EL (cell line): ENCODE measurements at places on chromosomes 13 and 19.

DNA sequence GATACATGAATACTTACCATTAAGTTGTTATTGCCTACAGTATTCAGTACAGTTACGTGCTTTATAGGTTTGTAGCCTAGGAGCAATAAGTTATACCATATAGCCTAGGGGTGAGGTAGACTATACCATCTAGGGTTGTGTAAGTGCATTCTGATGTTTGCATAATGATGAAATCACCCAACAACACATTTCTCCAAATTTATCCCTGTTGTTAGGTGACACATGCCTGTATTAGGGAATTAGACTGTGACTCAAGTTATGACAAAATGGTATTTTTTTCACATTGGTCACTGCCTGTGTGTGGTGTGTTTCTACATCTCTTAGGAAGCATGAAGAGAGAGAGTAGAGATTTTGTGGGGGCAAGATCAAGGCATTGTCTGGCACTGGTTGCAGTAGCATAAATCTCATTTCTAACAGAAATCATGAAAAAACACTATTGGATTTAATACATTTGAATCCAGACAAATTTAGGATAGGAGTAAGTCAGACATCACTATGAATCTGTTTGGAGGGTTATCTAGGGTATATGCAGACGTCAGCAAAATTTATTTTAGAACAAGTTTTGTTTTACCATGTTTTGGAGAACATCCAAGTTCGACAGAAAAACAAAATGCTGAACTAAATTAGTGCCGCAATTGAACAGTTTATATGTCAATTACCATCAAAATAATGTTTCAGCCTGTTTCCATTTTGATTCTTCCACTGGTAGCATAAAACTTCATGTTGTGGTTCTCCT lies 332.1 kb downstream of the LMO7 start:
- peak; percentile 16 for DNase-seq

GRCh38 chr13:72983085-72983768 lies 75.6 kb upstream of the KLF5 start:
- peak; percentile 77 for DNase-seq

- peak; percentile 44 for DNase-seq
Measured at GRCh38 chr13:98998831-98999638, 21.2 kb upstream of the DOCK9 start.

- DNase-seq, result peak; percentile 76
Measured at GRCh38 chr13:99124794-99125316, 75.8 kb upstream of the UBAC2 start.

GRCh38 chr19:5782322-5782721 lies 2.2 kb downstream of the PRR22 start:
- no peak for DNase-seq

DNA sequence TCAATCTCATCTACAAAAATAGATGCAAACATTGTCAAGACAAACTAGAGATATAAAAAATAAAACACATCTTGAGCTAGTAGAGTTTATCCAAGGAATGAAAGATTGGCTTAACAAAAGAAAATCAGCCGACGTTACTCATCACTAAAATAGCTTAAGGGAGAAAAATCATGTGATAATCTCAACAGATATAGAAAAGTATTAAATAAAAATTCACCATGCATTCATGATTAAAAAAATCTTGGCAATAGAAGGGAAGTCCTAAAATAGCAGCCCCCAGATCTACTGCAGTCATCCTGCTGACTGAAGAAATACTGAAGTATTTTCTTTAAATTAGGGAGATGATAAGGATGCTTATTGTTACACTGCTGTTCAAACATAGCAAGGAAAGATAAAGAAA lies 12.6 kb upstream of the DCLK1 start:
- DNase-seq, result no peak

DNA sequence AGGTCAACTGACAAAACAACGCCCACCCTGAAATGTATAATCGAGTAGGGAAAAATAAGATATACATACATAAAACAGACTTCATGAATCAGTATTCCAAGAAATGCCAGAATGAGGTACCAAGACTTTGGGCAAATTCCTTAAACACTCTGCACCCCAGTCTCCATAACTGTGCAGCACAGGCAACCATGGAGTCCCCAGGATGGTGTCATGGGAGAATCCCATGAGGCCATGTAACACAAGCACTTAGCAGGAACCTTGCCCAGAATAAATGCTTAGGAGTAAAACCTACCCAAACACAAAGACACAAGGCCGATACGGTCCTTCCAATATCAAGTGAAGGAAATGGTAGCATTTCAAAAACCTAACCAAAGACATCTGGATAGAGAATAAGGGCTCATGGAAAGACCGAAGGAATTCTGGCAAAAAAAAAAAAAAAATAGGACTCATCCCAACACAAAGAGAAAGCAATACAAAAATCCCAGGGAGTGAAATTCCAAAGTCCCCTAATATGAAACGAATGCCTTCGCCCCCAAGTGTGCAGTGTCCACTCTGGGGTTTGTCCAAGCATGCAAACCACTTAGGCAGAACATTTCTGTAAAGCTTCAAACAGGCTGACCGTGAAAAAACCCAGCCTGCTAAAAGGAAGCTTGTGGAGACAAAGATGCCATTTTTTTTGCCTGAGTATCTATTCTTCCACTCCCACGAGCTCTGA lies 11.1 kb downstream of the ZC3H4 start:
- DNase-seq, result no peak

DNA sequence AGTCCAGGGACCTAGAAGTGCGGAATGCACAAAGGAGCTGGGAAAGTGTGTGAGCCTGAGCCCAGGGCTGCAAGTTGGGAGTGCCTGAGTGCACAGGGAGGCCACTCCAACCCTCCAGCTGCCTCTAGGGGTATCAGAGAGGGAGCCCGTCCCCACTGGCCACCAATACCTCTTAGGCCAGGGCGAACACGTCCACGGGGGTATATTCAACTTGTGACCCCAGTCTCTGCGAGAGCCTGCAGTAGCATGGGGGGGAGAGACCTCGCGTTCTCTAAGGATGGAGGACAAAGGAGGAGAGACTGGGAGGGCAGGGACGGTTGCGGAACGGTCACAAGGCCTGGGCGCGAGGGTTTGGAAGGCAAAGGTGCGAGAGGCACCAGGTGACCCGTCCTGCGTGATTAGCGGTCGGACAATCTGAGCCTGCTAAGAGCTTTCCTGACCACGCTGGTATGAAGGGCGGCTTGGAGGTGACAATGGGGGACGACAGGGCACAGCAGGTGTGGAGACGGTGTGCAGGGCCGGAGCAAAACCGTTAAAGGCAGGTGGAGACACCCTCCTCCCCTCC lies 676 bp downstream of the CD320 start:
- DNase-seq, result no peak

- DNase-seq, result no peak
Measured at GRCh38 chr19:6470173-6470572, 6.1 kb downstream of the CRB3 start.

DNA sequence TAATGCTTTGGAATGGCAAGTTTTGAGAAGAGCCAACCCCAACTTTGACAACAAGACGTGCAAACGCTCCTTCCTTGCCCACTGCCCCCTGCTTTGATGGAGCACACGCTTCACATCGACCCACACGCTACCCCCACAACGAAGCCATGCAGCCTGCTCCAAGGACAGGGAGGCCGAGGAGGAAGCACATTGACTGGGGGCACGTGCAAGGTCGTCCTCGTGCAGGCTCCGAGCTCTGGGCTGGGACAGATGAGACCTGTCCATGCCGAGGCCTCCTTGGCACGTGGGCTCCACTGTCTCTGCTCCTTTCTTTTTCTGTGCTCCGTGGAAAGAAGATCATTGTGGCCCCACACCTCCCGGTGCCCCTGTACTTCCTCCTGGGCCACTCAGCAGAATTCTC lies 309.0 kb downstream of the TEX29 start:
- no peak for DNase-seq

GRCh38 chr19:16957855-16958254 lies 68.8 kb downstream of the CPAMD8 start:
- DNase-seq, result no peak

DNA sequence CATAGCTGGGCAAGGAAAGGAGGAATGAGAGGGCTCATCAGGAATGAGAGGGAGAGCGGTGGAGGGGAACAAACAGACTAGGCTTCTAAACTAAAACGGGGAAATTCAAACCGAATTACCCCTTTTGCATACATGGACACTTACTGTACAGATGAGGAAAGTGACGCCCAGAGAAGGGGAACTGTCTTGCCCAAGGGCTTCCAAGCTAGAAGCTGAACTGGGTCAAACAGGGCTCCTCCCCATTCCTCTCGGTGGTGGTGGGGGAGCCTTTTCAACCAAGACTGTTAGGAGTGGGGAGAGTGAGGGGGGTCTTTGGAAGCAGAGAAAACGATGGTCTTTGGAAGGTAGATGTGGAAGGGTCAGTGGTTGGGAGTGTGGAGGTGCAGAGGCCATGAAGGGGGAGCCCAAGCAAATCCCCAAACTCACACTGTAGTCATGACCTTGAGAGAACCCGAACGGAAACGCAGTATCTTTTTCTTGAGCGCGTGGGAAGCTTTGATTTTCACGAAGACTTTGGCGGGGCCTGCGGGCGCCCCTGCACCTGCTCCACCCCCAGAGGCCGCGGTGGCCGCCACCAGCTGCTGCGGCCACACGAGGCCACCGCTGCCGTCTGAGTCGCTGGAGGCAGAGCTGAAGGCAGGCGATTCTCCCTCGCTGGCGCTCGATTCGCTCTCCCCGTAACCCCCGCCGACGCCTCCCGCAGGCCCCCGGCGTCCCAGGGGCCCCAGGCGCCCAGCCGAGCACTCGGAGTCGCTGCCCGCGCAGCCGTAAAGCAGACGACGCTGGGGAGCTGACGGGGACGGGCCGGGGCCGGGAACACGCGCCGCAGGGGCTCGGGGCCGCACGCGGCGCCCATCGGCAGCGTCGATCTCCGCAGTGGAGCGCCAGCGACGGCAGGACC lies 12.3 kb upstream of the GNG8 start:
- no peak for DNase-seq

DNA sequence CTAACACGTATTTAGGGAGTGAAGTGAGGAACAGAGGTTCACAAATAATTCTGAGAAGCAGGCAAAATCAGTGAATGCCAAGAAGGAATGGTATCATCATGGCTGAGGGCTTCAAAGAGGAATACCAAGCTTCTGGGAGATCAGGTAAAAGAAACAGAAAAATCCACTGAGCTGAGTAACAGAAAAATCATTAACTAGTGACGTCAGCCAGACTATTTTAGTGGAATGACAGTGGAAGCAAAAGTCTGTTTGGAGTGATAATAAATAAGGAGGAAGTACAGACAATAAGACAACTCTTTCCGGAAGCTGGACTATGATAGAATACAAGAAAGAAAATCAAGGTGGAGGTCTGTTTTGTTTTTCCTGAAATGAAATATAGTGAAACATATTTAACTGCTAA lies 83.5 kb downstream of the SACS start:
- no peak for DNase-seq

DNA sequence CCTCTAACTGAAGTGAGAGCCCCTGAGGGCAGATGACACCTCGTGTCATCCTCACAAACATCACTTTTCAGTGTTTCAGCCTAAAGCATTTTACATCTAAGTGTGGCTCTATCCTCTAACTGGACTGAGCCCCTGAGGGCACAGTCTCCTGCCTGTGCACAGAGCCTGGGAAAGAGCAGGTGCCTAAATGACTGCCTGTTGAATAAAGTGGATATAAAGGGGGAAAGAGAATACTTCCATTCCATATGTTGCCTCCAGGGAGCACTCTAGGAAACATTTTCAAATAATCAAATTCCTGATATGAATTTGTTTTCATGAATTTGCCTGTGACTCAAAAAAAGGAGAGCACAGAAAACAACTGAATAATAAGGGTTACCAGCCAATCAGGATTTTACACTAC lies 32.2 kb downstream of the CNMD start:
- DNase-seq, result no peak

DNA sequence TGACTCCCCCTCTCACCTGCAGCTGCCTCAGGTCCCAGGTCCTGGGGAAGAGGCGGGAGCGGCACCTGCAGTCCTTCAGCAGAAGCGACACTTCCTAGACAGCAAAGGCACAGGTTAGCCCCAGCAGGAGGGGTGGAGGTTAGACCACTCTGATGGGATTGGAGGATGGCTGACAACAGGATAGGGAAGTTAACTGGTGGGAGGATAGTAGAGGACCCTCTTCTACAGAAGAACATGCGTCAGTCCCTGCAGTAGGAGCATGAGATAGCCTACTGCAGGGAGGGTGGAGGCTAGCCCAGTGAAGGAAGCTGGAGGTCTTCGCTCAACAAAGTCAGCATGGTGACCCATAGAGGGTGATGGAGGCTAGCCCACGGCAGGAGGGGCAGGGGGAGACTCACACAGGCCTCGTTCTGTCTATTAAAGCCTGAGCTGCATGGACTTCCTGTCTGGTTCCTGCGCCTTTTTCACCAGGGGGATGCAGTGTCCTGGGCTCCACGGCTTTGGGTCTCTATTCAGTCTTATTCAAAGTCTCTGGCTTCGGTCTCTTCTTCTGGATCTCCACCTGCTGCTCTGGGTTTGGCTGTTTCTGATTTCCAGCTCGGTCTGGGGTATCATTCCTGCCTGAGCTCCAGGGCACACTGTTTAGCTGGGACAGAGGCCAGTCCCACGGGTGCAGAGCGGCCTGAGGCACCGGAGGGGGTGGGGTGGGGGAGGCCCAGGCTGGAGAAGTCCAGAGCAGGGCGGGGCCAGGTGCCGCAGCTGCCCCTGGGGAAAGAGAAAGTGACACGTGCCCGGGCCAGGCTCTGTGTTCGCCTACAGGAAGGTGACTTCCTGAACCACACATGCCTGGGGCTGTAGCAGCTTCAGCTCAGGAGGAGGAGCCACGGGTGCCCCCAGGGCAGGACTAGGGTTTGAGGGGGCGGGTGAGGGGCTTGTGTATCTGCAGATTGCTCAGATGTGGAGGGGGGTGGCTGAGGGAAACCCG lies 7.3 kb downstream of the IFNL3 start:
- peak; percentile 6 for DNase-seq

DNA sequence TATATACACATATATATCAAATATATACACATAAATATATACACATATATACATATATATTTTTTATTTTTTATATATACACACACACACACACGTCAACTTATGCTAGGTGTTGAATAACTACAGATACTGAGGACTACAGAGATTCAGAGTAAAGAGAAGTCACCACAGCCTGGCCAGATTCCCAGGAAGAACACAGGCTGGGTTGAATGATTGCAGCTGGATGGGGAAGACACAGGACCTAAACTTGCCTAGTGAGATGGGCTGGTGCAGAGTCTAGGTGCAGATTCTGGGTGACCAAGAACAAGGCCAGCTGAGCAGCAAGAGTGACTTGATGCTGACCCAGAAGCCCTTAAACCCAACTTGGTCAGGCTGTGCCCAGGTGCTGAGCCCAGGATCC lies 241.3 kb downstream of the KCTD12 start:
- DNase-seq, result no peak

DNA sequence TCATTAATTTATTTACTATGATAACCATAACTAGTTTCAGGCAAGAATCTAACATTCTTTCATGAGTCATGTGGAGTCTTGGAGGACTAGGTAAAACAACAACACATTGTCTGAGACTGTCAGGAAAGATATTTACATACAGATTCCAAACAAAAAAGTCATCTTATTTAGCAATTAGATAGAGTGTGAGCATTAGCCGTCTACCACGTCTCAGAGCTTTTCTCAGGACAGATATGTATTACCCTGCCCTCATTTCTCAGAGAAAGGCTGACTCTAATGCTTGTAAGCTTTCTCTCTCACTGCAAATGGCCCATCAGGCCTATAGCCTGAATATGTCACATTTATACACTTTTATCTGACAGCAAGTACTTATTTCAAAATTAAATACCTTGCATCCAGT lies 312.1 kb upstream of the PCDH20 start:
- no peak for DNase-seq

- DNase-seq, result peak; percentile 31
Measured at GRCh38 chr13:29753618-29754472, 96.6 kb downstream of the UBL3 start.
